NCI-H345 (cell line): ENCODE measurements at places on chromosomes 6 and 20.

GRCh38 chr20:31836853-31837608, 8.4 kb downstream of the FOXS1 start:
- no peak for DNase-seq

DNA sequence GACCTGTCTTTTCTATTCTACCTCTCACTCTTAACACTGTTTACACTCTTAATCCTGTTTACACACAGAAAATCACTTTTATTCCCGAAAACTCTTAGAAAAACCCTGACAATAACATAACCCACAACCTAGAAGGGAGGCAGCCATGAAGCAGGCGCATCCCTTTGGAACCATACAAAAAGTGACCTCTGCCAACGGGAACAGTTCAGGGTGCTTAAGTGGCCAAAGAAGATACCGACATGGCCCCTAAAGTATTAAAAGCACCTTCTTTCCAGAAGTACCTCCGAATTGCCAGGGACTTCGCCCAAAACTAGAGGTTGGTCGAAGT, 490 bp downstream of the MMUT start:
- DNase-seq: no peak

- DNase-seq: no peak
These were observed 108.2 kb downstream of the THBS2 start for GRCh38 chr6:169145496-169145895.

DNA sequence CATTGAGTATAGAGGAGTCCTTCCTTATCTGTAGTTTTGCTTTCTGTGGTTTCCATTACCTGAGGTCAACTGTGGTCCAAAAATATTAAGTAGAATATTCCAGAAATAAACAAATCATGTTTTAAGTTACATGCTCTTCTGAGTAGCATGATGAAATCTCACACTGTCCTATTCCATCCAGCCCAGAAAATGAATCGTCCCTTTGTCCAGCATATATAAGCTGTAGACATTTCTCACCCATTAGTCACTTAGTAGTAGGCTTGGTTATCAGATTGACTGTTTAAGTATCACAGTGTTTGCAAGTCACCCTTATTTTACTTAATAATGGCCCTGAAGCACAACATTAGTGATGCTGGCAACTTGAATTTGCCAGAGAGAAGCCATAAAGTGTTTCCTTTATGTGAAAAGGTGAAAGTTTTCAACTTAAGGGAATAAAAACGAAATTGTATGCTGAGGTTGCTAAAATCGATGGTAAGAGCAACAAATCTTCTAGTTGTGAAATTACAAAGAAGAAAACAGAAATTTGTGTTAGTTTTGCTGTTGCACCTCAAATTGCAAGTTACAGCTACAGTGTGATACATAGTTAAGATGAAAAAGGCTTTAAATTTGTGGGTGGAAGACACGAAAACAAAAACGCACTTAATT, 198.6 kb upstream of the SIM1 start:
- no peak for DNase-seq

DNA sequence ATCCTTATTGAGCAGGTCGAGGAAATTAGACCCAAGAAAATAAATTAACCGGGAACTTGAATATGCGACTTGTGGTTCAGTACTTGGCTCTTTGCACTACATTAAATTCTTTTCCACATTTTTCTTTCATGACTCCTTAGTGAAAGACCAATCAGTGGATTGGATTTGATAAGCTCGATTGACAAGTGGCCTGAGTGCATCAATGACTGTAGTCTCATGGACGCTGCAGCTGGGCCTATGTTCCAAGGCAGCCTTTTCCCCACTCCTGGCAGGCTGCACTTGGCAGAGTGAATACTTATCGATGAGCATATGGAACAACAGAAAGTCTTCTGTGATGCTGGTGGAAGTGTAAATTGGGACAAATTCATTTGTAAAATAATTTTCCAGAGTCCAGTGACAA, 210.8 kb upstream of the EXOC2 start:
- no peak for DNase-seq

- no peak for DNase-seq
These were observed 324.1 kb upstream of the SYNCRIP start for GRCh38 chr6:85966828-85967227.

DNA sequence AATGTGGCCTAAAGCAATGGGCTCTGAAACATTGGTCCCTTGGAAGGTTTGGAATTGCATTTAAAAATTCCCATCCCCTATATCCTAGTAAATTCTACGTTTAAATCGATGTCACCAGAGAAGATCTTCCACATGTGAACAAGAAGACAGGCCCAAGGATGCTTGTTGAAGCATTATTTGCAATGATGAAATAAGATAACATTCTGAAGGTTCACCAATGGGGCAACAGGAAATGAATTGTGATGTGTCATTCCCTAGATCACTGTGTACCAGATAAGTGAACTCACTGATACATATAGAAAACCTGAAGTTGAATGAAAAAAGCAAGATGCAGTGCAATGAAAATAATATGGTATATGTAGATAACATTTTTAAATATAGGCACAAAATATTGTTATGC, 464.3 kb upstream of the BTBD3 start:
- DNase-seq: no peak

DNA sequence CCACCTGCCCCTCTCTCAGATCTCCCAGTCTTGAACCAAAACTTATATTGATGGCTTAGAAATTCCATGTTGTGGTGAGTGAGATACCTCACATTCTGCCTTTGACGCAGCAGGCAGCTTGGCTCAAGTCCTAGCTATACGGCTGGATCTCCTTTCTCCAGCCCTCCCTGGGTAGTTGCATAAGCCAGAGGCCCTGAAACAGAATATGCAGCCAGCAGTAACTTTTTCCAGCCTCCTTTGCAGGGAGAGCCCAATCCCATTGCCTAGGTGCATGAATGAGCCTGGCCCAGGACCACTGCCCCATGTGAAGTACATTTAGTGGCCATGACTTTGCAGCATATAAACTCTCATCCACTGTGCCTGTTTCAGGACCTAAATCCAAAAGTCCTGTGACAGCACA, 202.2 kb upstream of the CDYL start:
- no peak for DNase-seq
